ENCODE measurements at places on chromosomes 6 and 20.

DNA sequence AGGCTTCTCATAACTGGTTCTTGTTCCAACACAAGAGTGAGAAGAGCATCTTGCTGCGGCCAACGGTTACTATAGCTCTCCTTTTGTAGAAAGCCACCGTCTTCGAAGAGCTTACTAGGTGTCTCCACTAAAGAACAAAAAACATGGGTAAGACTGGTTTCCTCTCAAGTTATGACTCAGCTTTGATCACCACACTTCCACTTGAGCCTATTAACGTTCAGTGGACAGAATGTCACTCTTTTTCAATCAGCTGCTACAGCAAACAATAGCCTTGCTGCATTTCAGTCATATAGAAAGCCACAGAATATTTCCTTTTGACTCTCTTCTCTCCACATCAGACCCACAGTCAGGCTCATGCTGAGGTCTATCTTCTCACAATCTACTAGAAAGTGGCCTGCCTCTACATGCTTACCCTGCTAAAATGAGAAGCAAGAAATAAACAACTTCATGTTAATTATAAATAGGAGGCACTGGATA lies 243.5 kb upstream of the PREP start:
- no peak for DNase-seq

DNA sequence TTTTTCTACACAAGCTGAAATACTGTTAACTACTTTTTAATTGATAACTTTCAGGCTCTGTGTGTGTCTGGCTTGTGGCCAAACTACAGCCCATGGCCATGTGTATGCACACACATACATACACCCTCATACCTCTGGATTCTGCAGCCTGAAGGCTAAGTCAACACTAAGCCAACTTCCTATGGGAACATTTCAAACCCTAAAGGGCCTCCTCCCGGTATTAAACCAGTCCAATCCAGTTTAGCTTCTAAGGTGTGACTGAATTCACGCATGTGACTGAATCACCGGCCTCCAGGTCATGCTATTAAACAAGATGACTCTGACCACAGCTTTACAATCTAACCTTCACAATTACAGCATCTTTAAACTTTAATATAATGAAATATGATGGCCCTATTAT lies 20.7 kb upstream of the DST start:
- DNase-seq, result no peak

- DNase-seq, result no peak
These were observed 72.6 kb downstream of the INSM1 start for GRCh38 chr20:20440481-20440880.

DNA sequence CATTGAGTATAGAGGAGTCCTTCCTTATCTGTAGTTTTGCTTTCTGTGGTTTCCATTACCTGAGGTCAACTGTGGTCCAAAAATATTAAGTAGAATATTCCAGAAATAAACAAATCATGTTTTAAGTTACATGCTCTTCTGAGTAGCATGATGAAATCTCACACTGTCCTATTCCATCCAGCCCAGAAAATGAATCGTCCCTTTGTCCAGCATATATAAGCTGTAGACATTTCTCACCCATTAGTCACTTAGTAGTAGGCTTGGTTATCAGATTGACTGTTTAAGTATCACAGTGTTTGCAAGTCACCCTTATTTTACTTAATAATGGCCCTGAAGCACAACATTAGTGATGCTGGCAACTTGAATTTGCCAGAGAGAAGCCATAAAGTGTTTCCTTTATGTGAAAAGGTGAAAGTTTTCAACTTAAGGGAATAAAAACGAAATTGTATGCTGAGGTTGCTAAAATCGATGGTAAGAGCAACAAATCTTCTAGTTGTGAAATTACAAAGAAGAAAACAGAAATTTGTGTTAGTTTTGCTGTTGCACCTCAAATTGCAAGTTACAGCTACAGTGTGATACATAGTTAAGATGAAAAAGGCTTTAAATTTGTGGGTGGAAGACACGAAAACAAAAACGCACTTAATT lies 198.6 kb upstream of the SIM1 start:
- no peak for DNase-seq

GRCh38 chr20:53621482-53622246 lies 28.0 kb upstream of the ZNF217 start:
- DNase-seq, result no peak

- no peak for DNase-seq
These were observed 68.7 kb upstream of the STMND1 start for GRCh38 chr6:17032988-17033634.

DNA sequence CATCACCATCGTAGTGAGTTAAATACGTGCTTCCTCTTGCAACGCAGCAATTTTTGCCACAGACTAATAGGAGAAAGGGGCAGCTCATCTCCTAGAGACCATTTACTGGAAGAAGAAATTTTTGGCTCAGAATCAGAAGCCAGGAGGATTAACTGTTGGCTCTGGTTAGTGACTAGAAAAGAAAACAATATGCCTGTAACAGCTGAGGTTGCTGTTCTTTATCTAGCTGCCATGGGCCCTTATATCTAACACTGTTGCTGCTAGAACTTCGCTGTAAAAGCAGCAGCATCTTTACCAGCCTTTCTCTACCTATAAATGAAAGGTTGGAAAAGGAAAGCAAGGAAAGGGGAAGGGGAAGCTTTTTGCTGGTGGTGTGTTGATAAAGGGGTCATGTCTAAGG lies 65.9 kb downstream of the FAM135A start:
- no peak for DNase-seq

- DNase-seq, result no peak
These were observed 31.8 kb downstream of the ZNF831 start for GRCh38 chr20:59195316-59195993.

DNA sequence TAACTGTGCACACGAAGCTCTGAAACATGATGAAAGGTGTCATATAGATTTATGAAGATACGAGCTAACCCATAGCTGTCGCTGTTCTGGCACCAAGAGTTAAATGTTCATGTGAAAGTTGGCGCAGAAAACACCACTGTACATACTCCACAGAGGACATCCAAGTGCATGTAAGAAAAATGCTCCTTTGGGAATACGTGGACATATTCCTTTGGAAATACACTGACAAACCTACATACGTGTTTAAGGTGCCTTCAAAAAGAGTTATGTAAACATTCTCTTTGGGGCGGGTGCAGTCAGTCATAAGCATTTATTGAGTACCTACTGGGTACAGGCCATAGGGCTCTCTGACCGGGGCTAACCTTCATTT lies 723 bp upstream of the ARID1B start:
- no peak for DNase-seq

GRCh38 chr6:90915224-90915915 lies 328.5 kb upstream of the MAP3K7 start:
- DNase-seq, result no peak

GRCh38 chr20:24718696-24719095 lies 230.4 kb upstream of the CST7 start:
- DNase-seq, result no peak

DNA sequence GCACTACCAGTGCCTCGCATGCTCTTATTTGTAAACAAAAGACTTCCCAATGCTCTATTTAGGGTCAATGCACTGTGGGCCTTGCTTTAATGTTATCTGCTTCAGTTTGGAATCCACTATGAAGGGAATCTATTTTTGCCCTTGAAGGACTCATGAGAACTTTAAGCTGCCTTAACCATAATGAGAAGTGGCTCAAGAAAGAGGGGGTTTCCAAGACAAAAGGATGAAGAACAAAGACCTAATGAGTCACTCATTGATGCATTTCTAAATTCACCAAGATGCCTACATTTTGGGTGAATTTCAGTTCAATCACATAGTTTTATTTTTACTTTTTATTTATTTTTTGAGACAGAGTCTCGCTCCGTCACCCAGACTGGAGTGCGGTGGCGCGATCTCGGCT lies 228.2 kb downstream of the LY86 start:
- no peak for DNase-seq

- no peak for DNase-seq
These were observed 70.6 kb downstream of the ATXN1 start for GRCh38 chr6:16690608-16691142.

DNA sequence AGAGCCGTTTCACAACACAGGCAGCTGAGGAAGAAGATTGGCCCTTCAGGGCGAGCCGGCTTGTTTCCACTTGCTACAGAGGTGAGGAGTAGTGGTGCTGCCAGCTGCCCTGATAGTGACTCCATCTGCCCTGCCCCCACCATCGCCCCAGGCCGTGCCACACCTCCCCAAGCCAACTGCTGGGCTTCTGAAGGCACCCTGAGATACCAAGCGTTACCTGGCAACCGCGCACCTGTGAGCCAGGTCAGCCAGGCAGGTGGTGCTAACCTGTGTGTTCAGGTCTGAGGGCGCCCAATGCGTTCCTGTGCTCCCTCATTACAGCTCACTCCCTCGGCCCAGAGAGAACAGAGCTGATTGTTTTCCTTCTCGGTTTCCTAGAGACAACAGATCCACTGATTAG lies 299.1 kb upstream of the ID4 start:
- no peak for DNase-seq

DNA sequence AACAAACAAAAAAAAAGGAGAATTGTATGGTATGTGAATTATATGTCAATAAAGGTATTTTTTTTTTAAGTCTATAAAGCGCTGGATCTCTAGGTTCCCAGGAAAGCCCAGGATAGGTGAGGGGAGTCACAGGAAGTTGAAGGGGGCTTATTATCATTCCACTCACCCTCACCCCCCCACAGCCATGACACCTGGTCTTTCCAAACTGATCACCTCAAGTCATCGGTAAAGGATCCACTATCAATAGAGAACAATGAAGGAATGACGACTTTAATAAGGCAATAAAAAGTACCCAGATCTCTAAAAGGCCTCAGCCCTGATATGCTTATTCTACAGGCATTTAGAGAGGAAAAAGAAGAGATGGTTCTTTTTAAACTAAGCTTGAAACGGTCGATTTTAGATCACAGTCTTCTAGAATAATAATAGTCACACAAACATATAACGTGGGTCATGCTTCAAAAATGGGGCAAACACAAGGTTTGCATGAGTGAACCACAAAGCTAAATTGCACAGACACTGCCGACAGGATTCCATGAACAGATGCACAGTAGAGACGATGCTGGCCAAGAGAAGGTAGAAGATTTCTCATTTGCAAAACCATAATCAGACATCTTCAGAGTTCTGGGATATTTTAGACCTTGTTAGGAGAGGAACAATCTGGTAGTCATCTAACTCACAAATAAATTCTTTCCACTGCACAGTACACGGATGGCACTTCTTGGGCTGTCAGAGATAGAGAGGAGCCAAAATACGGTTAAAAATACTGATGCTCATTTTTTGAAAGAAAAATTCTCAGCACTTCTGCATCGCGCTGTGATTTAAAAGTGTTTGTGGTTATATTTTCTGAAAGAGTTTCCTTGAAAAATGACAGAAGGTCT lies 21.0 kb downstream of the ZMYND8 start:
- DNase-seq, result no peak
